ENCODE measurements at places on chromosomes 13 and 19. TPM values are rescaled to one million over a fixed set of nuclear protein-coding genes. Genes with fewer than 3 reads are reported as not detected.

Gene ATP8B3
- total RNA-seq: 1.9 TPM

Gene LRRC8E
- 2.7 TPM for total RNA-seq

Gene SPRY2
- 46.9 TPM for total RNA-seq

Gene C13orf42
- total RNA-seq: 0.41 TPM

Gene PRTN3
- 93.5 TPM for total RNA-seq

Gene SULT2A1
- total RNA-seq: 0.41 TPM

Gene SPRED3
- total RNA-seq: 0.23 TPM

Gene DAND5
- not detected for total RNA-seq

Gene KLK2
- not detected for total RNA-seq

Gene AP1M2
- total RNA-seq: 39.8 TPM

Gene LCP1
- 25.2 TPM for total RNA-seq

Gene SLC25A15
- total RNA-seq: 15.7 TPM

Gene PTGER1
- total RNA-seq: 23.0 TPM

Gene AMER2
- 0.35 TPM for total RNA-seq

Gene KIR2DL1
- not detected for total RNA-seq

Gene KLC3
- total RNA-seq: 4.0 TPM

Gene ZNF285
- 6.4 TPM for total RNA-seq

Gene CA11
- 3.5 TPM for total RNA-seq

Gene SIGLECL1
- total RNA-seq: not detected

Gene TLE6
- 7.6 TPM for total RNA-seq

Gene ATP4B
- 0.41 TPM for total RNA-seq
